ENCODE measurements at places on chromosomes 4 and X.

DNA sequence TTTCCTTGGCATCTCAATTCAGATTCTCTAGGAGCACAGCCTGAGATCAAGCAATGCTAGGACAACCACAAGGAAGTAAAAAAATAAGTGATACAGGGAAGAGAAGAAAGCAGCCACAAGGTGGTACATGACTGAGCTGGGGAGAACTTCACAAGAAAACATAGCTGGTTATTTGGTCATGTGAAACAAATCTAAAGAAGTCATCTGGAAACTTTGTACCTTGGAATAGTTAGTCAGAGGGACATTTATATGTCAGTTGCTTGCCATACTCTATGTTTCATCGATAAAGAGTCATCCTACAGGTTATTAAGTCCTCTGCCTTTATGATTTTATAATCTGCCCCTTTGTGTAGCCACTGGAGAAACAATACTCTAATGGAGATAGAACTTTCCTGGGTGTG is 575.1 kb downstream of the IL15 start:
- no peak for DNase-seq

- DNase-seq: peak; percentile 19
Observed at GRCh38 chr4:147707892-147708672, 23.8 kb upstream of the ARHGAP10 start.

DNA sequence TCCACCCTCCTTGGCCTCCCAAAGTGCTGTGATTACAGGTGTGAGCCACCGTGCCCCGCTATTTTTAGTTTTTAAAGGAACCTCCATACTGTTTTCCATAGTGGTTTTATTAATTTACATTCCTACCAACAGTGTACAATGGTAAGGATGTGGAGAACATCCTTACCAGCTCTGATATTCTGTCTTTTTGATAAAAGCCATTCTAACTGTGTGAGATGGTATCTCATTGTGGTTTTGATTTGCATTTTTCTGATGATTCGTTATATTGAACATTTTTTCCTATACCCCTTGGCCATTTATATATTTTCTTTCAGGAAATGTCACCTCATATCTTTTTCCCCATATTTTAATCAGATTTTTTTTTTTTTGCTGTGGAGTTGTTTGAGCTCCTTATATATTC is 14.2 kb upstream of the TLR2 start:
- DNase-seq: no peak

DNA sequence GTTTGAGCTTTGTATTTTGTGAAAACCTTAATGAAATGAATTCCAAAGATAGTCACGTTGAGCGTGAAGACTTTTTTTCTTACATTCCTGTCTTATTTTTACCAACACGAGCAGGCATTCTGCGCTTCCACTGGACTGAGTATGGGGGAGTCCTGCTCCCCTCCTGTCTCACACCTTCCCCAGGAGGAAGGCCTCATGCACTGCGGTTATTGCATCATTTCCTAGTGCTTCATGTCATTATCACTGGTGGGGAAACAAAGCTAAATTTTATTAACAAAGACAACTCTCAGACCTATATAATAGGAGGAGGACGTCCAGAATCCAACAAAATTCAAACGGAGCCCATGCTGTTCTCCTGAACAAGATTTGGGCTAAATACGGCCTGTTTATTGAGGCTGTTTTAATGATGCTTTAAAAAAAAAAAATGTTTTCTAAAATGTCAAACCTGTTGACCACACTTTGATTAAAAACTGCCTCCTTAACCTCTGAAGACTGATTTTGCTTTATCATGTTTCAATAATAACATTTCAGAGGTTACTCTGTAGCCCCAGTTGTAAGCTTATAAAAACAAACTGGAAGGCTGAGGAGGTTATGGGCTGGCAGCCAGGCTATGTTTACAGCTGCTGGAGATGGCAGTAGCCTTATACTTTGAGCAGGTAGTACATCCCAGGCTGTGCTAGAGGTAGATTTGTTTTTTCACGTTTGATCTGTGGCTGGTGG is 118.0 kb downstream of the SOWAHB start:
- no peak for DNase-seq

GRCh38 chr4:15245006-15245530 is 182.8 kb upstream of the C1QTNF7 start:
- DNase-seq: no peak

DNA sequence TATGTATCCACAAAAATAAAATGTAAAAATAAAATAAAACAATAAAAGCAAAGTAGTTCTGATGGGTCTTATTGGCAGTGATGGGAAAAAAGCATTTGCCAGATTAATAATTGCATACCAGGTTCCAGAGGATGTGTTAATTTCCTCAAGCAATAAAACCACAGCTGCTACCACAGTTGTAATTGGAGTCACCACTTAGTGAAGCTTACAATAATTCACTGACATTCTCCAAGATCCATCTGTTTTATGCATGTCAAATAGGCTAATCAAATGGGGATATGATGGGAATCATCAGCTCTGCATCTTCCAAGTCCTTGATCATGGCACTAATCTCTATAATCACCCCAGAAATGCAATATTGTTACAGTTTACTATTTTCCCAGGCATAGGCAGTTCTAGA is 123.5 kb upstream of the EMCN start:
- no peak for DNase-seq

DNA sequence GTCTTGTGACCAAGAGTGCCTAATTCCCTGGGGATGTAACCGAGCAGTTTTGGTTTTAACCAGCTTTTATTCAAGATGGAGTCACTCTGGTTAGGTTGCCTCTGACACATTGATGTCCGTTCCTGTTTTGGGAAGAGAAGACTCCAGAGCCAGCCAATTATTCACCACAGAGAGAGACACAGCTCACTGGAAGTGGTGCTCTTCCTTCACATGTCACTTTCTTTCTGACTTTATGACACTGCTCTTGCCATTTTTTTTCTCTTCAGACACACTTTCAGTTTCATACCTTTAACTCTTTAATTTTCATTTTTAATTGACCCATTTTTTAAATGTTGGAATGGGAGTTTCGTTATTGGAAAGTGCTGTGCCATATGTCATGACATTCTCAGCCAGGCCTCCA is 418.4 kb upstream of the FSTL5 start:
- DNase-seq: no peak

DNA sequence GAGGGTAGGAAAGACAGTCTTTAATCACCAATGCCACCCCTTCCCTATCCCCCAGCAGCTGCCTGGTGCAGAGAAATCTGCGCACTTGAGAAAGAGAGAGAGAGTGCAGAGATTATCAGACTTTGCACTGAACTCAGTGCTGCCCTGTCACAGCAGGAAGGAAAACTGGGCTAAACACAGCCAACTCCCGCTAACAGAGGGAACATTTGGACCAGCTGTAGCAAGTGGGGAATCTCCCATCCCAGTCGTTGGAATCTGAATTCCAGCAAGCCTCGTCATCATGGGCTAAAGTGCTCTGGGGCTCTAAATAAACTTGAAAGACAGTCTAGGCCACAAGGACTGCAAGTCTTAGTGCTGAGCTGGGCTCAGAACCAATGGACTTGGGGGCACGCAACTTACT is 168.7 kb downstream of the DLG3 start:
- DNase-seq: no peak

DNA sequence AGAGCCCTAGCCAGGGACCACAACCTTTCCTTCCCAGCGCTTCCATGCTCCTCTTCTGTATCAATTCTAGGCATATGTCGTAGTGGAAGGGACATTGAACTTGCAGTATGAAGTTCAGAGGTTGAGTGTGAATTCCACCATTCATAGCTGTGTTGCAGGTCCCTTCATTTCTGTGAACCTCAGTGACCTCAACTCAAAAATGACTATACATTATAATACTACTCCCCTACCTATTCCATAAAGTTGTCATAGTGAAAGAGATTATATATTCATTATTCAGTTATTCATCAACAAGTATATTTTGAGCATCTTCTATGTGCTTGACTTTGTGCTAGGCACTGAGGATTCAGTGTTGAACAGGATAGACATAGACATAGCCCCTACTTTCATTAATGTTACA is 28.0 kb downstream of the SH3BGRL start:
- no peak for DNase-seq

GRCh38 chr4:33176566-33176965 is 2456.4 kb downstream of the PCDH7 start:
- DNase-seq: no peak

DNA sequence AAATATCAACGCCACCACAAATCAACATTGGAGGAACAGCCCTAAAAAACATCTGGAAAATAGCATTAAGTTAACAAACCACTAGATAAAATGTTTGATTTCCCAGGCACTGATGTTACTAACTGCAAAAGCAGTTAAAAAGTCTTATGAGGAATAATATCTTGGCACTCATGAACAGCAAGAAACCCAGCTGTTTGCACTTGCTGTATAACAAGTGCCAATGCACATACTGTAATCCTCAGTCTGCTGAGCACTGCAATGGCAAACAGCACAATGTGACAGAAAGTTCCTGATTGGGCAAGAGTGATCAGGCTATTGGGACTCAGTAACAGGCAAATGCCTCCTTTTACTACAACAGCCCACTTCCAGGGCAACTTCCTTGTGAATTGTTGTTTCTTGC is 20.8 kb upstream of the SEC24B start:
- no peak for DNase-seq

- DNase-seq: peak; percentile 38
Observed at GRCh38 chr4:13627178-13627605, 333 bp downstream of the BOD1L1 start.

DNA sequence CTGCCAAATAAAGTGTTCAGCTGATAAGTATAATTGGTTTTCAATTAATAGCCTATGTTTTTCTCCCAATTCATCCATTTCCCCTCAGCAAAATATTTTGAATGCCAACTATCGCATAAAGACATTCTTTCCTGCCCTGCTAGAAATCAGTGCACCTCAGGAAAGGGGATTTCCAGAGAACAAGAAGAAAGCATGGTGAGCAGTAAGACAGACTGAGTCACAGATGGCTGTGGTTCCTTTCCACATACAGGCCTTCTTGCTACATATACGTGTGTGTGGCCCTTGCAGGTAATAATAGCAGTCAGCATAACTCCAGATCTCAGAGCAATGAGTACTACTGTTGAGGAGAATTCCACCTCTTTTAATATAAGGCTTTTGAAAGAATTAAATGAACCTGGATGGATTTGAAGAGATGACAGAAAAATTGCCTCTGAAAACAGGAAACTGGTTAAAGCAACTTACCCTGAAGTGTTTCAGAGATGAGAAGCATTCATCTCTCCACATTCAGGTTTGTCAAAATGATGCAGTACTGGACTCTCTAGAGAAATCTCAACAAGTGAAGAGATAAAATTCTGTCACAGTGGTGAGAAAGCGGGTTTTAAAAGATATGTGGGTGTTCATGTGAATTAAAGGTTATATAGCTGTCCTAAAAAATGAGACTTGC is 13.6 kb downstream of the GASK1B start:
- no peak for DNase-seq

GRCh38 chr4:82594456-82594855 is 32.7 kb upstream of the TMEM150C start:
- DNase-seq: no peak

- DNase-seq: no peak
Observed at GRCh38 chrX:44795945-44796450, 47.8 kb upstream of the DUSP21 start.

DNA sequence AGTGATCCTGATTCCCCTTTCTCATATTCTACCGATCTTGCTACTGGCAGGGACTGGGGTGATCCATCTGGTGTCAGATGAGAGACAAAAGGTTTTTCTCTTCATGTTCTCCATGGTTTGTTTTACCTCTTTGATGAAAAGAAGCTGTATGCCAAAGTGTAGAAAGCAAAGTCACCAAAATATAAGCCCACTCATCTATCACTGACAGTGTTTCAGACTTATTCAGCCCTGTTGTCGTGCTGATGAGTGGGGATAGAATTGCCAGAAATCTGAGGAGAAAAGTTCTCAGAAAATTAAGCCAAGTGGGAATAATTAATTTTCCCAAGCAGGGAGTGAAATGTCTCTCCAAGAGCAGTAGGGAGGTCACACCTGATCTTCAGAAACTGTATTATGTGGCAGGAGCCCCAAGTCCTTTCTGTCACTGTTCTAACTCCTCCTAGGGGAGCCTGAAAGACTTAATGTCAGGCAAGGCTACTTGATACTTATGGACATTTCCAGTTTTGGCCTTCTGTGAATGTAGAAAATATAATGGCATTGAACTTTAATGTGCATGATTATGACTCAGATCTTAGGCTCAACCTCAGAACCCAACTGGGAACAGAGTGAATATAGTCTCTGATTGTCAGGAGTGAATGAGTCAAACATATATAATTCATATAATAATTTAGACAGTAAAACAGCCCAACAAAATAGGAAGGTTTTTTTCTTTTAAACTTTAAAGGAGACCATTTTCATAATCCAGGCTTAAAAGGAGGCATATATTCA is 298.1 kb downstream of the ANKRD50 start:
- no peak for DNase-seq

DNA sequence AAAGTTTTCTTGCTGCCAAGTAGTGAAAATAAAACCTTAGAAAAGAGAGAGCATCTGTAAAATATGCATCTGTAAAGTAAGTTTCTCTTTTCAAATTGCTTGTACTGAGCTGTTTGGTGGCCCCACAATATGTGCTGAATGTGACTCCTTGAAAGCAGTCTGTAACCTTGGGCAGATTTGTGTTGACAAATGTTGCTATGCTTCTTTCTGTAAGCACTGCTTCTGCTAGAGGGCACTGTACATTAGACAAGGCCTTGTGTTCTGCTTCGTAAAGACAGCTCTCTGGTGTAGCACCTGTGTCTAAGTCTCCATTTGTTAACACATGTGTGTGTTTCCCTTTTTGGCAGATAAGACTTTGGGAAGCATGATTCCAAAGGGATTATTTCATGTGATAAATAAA is 56.6 kb upstream of the NRK start:
- no peak for DNase-seq

DNA sequence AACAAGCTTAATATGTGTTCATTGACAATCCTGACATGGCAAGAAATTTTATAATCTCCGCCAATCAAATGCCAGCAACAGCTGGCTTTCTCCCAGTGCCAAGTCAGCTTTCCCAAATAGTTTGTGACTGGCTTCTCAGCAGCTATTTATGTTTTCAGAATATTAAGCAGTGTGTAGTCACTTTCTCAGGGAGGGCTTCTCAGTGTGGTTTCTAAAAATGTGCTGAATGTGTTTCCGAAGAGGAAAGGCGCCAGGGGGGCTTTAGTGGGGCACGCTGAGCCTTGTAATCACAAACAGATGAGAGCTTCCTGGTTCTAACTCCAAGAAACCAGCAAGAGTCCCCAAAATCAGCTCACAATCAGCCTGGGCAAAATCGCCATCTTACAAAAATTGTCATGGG is 258.7 kb upstream of the CPEB2 start:
- DNase-seq: no peak

- no peak for DNase-seq
Observed at GRCh38 chr4:185219551-185220344, 10.3 kb downstream of the SNX25 start.

GRCh38 chrX:103794119-103794518 is 17.5 kb downstream of the PLP1 start:
- DNase-seq: no peak

GRCh38 chrX:133838761-133839676 is 146.4 kb downstream of the GPC3 start:
- peak; percentile 1 for DNase-seq

Measured in stimulated activated CD4-positive, alpha-beta T cell treated with anti-CD3 and anti-CD28 coated beads, Interleukin-1b, Interleukin-23, amount 100 ng/mL, for 48 hours (primary cell).